Stimulated activated naive CD4-positive, alpha-beta T cell treated with Interleukin-2 at 50 U/mL for 16 hours (primary cell): ENCODE measurements at places on chromosomes 4 and X.

DNA sequence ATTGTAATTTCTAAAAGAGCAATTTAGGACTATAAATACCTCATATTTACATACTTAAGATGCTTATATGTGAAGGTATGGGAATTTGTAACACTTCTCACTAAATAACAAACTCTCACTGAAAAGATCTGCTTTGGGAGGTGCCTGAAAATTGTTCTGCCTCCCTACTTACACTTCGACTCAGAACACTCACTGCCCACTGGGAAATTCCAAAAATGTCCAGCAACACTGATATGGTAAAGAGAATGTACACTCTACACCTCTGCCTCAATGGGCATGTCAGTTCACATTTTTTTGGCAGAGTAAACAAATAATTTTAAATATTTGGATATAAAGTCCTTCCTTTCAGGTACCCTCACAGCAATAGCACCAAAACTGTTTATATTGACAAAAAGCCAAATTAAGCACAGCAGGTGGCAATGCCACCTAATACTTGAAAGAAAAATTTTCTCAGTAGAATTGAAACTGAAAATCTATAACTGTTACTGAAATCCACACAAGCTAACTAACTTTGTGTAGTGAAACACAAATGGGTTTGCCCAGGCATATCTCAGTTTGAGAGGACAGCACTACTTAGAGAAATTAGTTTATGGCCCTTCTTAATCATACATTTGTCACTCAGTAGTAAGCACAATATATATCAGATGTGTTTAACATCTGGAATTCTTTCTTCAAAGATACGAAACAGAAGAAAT, 67.1 kb downstream of the PRDM5 start:
- DNase-seq: no peak

- DNase-seq: no peak
Measured at GRCh38 chr4:83108101-83108861, 6.2 kb downstream of the PLAC8 start.

GRCh38 chr4:106114270-106114669, 201.7 kb downstream of the TBCK start:
- DNase-seq: no peak

GRCh38 chrX:40749681-40750494, 14.5 kb upstream of the MED14 start:
- DNase-seq: no peak

GRCh38 chr4:10101671-10102473, 14.7 kb downstream of the WDR1 start:
- no peak for DNase-seq

- DNase-seq: no peak
Measured at GRCh38 chrX:31500921-31501320, 429.1 kb upstream of the FTHL17 start.

DNA sequence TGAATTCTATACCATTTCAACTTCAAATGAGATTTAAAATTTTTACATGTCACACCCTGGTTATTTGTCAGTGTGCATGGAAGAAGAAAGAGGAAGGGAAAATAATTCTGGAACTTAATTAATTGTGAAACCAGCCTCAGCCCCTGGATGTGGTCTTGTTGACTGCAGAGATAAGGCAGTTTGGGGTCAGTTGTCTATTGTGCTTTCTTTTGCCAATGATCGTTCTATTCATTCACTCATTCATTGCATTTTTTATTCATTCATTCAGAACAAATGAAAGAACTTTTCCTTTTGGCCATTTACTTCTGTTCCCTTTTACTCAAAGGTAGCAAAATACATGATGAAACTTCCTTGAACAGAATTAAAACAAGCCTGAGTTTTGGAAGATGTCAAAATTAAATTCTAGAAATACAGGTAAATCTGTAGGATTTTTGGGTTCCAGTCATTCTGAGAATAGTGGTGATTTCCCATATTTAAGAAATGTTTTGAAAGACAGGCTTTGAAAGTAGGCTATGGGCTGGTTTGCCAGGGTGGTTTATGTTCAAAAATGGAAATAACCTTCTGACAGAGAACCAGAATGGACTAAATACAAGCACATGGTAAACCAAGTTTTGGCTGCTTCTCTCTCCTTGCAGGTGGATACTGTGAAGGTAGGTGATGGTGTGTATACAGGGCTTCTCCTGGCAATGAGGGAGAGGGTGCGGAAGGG, 35.7 kb downstream of the PARM1 start:
- no peak for DNase-seq

DNA sequence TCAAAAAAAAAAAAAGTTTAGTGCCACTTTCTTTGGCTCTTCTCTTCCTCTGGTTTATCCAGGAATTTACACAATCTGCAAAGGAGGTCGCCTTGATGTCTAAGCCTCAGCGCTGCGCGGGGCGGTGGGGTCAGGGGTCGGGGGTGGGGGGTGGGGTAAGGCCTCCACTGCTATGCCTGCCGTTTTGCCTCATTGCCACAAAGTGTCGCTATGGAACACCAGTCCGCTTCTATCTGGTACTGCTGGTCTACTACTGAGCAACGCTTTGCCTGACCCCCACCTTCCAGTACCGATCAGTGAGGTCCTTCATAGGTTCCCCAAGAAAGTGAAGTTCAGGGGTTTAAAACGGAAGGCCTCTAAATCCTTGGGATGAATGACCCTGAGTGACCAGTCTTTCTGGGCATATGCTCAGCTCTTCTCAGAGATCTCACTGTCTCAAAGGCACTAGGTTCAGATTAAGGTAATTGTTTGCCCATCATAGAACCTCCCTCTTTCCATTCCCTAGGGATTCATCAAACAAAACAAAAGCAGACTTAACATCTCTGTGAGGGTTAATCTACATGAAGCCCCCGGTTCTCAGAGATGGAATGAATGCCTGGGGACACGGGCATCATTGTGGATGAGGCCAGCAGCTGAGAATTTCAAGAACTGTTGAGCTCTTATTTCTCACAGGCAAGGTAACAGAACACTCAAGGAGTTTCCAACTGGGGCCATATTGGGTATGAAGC, 16.9 kb upstream of the TSR2 start:
- DNase-seq: no peak

GRCh38 chrX:77160301-77160700, 286.9 kb upstream of the FGF16 start:
- DNase-seq: no peak

GRCh38 chr4:14856062-14856933, 146.0 kb upstream of the CPEB2 start:
- DNase-seq: peak; percentile 59
